Activated CD4-positive, alpha-beta T cell treated with anti-CD3 and anti-CD28 coated beads for 4 hours (primary cell): ENCODE measurements at places on chromosomes 5 and 9.

- no peak for DNase-seq
These were observed 17.9 kb downstream of the MYO10 start for GRCh38 chr5:16918156-16918555.

GRCh38 chr5:31741496-31741895, 102.6 kb downstream of the PDZD2 start:
- DNase-seq = no peak

DNA sequence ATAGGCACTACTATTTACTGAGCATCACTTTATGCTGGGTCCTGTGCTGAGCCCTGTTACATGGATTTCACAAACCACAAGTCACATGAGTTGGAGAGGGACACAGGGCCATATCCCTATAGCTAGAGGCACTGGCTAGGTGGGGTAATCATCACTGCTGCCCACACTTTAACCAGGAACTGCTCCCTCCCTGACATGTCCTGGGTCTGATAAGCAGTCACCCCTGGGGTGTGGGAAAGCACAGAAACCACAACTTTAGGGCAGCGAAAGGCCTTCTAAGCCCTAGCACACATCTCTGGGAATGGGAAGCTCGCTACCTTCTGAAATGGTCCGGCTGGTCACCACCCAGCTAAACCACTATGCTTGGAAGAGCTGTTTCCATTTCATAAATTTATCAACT, 15.0 kb downstream of the TBC1D2 start:
- no peak for DNase-seq

- DNase-seq = no peak
These were observed 88.6 kb upstream of the MYO10 start for GRCh38 chr5:17024686-17025180.

DNA sequence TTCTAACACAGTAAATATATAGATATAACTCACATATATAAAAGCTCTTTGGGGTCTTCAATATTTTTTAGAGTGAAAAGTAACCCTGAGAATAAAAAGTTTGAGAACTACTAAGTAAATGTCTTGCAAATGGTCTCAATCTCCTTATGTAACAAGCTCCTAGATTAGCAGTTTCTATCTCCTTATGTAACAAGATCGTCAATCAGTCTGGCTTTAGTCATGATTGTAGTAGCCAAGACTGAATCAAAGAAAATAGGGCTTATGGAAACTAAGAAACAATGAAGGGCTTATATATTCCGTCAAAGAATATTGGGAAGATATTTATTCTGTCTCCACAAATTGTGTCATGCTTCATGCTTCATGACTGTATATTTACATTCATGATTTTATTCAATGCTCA, 22.4 kb upstream of the FREM1 start:
- DNase-seq = no peak

DNA sequence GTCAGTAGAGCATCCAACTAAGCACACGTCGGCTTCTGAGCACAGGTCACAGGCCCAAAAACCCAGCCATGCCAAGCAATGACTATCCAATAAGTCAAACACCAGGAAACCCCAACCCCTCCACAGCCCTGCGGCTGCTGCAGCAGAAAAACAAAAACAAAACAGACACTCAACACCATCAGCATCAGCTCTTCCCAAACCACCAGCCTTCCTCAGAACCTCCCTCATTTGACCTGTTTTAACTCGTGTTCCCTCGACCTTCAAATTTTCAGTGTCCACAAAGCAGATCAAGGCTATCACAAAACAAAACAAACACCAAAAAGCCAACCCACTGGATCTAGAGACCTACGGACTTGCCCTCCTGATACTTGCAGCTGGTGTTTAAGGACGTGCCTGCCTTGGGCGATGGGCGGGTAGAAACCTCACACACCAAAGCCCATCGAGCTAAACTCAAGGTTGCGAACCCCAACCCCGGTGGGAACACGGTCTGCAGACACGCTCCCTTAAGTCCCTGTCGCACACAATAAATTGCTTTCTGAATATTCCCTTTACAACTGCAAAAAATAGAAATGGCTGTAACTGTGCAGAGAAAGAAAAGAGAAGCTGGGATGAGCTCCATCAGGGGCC, 247.1 kb upstream of the ANKRD55 start:
- peak; percentile 27 for DNase-seq

GRCh38 chr5:140635291-140636257, 2.6 kb upstream of the CD14 start:
- DNase-seq = no peak

DNA sequence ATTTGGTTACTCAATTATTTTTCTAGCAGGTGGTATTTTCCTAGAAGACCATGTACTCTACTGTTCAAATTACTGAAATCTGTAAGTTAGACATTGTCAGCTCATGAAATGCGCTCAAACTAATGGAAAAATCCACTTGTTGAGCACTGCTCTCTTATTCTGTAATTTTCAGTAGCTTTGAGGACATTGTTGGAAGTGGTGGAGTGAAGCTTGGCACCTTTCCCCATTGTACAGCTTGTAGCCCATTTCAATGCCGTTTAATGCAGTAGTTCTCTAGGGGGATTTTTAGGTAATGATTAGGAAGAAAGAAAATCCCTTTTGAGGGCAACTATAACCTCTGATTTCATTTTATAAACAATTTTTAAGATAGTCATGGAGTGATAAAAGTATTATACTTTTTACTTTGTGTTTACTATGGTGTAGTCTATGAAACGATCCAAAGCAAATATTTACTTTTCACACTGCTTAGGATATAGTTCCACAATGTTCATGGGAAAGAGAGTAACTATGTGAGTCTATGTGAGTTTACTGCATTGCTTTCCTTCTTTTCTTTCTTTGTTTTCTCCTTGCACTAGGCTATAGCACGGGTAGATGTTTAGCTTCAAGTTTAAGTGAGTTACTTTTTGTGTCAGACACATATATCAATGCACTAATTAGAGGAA, 165.8 kb upstream of the ANKH start:
- no peak for DNase-seq

DNA sequence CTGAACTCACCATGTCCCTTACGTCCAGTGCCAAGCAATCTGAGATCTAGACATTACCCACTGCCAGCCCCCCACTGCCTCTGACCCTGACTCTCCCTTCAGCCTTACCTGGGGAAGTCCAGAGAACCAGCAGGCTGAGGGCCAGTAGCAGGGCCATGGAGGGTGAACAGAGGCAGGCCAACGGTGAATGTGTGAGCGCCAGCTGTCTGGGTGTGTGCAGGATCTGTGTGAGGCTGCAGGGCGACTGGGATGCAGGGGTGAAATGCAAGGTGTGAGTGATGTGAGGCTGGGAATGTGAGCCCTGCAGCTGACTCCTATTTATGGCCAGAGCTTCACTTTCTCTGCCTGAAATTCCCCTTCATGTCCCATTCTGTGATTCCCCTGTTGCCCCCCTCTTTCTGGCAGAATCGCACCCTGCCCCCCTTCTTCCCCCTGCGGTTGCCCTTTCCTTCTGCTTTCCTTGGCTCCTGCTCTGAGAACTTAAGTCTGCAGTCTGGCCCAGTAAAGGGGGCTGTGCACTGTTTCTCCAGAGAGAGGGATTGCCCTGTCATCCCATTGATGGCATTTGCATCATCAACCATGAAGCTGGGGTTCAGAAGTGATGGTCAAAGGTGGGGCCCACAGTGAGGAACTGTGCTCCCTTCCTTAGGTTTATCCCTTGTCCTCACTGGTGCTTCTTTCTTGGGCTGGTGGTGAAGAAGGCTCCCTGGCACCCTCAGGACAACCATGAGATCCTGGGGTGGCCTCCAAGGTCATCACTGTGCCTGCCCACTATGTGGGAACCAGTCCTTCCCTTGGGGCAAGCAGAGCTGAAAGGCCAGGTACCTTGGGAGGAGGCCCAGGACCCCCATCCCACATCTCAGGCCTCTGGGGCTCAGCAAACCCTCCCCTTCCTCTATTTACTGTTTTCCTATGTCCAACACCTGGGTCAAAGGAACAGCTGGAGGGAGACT, at the start of gene CCL19:
Gene CCL19 (minus strand): TSS at position 294 of the 953 bp plus-strand sequence. CDS start 137 bp downstream, at position 157.
- no peak for DNase-seq

- peak; percentile 8 for DNase-seq
These were observed 78.4 kb upstream of the ITGA1 start for GRCh38 chr5:52709167-52709925.

DNA sequence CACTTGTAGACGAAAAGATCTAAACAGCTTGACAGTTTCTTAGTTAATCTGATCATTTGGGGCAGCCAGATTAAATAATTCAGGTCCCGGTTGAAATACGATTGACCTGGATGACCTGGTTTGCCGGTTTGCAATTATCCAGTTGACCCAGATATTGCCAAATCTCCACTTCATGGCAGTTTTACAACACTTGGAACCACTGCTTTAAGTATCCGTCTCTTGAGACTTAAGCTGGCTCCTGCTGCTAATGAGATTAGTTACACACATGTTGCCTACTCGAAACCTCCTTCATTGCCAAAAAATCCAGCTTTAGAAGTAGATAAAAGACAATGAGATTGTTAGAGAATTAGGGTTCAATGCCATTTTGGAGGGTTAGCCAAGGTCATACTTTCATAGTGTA, 136.2 kb upstream of the HAPLN1 start:
- DNase-seq = no peak

DNA sequence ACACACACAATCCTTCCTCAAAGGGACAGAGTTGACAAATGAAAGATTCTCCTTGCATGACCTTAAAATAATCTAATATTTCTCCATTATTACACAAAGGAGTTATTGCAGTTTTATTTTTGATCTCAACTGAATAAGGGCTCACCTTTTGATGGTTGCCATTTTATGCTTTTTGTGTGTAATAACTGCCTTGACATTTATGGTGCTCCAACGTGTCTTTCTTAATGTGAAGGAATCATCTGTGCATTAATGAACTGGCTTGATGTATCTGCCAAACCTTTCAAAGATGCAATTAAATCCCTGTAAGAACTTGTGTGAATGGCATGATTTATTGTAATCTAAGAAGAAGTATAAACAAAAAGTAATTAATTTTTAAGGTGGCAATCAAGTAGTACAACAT, 1519.8 kb upstream of the CDH9 start:
- DNase-seq = no peak

DNA sequence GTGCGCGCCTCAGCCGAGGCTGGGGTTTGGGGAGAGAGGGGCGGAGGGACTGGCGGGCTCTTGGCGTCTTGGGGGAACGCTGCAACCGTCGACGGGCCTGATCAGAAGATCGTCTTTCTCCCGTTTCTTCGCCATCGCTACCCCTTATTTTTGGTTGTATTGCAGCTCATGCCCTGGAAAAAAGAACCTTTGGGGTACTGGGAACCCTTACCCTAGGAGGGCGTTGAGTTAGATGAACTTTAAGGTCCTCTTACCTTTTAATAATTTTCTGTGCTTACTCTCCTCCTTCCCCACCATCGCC, 719 bp downstream of the PAIP2 start:
- DNase-seq = no peak

DNA sequence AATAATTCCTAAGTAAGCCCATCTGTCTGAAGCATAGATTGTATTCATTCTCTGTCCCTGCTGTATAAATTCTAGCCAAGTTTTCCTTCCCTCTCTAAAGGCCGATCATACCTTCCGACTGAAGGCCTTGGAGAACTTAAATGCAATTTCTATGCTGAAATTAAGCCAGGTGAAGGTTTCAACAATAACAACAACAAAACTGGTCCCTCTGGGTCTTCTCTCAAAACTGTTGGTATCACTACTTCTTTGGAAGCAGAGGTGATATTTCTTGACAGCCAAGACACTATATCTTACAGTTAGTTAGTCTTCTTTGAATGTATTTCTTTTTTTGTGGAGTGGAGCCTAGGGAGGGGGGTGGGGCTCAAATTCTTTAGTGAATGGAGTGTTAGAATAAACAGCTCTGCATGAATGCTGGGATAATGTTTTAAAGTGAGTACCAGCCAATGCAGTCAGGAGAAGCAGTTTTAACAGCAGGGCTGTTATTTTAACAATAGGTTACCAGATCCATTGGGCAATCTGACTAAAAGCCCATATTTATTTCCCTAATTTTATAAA, 508.9 kb downstream of the EBF1 start:
- DNase-seq = no peak

GRCh38 chr5:41240985-41241384, 27.7 kb upstream of the C6 start:
- no peak for DNase-seq

DNA sequence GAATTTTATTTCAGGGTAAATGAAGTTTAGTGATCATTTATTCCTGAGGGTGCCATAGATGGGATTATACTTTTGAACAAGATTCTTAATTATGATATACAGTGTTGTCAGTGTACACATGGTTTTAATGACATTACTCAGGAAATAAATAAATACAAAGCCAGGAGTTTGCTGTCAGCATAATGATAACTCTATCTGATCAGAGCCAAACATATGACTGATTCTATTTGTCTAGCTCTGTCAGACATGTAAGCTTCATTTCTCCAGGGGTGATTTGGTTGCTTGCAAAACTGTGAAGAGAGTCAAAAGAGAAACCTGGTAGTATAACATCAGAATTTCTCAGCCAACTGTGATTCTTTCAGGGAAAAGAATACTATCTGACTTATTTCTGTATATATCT, 1425.8 kb upstream of the C9orf72 start:
- no peak for DNase-seq

GRCh38 chr9:98024702-98025101, 31.8 kb upstream of the NANS start:
- no peak for DNase-seq
